M059J (cell line): ENCODE measurements at places on chromosomes 16 and 17. TPM values are rescaled to one million over a fixed set of nuclear protein-coding genes. Genes with fewer than 3 reads are reported as not detected.

- peak; percentile 32 for DNase-seq
Observed at GRCh38 chr17:15498107-15498506, 30.7 kb upstream of the CDRT4 start.

RUNDC3A gene
- 0.12 TPM in 1 of 2 replicates, not detected in the other for total RNA-seq

GRCh38 chr17:43907998-43908721, 824 bp upstream of the MPP2 start:
- DNase-seq: peak; percentile 40

OR1E2 gene
- total RNA-seq: not detected in 2 replicates

DNA sequence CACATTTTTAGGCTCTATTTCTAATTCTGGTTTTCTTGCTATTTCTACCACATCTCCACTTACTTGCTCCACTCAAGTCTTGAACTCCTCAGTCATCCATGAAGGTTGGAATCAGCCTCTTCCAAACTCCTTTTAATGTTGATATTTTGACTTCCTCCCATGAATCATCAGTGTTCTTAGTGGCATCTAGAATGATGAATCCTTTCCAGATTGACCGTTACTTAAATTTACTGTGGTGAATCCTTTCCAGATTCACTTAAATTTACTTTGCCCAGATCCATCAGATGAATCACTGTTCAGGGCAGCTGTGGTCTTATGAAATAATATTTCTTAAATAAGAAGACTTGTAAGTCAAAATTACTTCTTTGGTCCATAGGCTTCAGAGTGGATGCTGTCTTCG, 32.4 kb downstream of the CLTC start:
- DNase-seq: peak; percentile 78

TBC1D3B gene
- not detected in 2 replicates for total RNA-seq

- DNase-seq: no peak
Observed at GRCh38 chr16:397135-397661, at the start of gene NME4. NME4 (plus strand) TSS chr16:397199; CDS start chr16:397223, 24 bp downstream.

GFAP gene
- not detected in 2 replicates for total RNA-seq

DNA sequence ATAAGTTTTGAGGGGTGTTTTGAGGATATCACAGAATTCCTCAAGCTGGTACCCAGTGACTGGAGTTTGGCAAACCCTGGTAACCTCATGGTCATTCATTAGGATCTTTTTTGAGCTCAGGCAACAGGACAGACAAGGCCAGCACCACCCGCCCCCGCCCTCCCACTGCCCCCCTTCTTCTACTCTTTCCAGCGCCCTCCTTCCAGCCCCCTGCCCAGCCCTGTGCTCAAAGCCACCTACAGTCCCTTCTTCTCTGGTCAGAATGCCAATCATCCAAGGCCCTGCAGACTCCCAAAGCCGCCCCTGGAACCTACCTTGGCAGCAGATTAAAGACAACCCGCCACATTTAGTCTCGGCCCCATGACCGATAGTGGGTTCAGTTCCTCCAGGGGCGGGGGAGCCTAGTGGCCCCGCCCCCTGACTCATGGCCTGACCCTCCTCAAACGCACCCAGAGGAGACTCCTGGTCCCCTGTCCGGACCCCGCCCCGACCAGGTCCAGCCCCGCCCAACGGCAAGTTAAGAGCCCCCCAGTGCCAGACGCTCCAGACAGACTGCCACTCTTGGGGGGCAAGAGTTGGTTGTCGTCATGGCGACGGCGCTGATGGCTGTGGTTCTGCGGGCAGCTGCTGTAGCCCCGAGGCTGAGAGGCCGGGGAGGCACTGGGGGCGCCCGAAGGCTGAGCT, at the start of gene NAGS:
Gene NAGS, plus strand, starts transcription at position 546 of the 684 bp plus-strand sequence. Its CDS starts 42 bp downstream, at position 588.
- no peak for DNase-seq

DNA sequence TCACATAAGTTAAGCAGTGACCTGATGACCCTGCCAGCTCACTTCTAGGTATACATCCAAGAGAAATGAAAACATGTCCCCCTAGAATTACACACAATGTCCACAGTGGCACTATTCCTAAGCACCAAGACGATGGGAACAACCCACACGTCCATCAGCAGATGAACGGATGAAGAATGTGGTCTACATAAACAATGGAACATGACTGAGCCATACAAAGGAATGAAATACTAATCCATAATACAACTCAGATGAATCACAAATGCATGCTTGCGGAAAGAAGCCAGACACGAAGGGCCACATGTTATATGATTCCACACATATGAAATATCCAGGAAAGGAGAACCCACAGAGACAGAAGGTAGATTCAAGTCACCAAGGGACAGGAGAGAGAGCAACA, 17.4 kb downstream of the USP22 start:
- DNase-seq: no peak

NEURL4 gene
- total RNA-seq: 3.6 and 8.0 TPM in 2 replicates

- no peak for DNase-seq
Observed at GRCh38 chr16:77736879-77737278, 14.6 kb downstream of the NUDT7 start.

DNA sequence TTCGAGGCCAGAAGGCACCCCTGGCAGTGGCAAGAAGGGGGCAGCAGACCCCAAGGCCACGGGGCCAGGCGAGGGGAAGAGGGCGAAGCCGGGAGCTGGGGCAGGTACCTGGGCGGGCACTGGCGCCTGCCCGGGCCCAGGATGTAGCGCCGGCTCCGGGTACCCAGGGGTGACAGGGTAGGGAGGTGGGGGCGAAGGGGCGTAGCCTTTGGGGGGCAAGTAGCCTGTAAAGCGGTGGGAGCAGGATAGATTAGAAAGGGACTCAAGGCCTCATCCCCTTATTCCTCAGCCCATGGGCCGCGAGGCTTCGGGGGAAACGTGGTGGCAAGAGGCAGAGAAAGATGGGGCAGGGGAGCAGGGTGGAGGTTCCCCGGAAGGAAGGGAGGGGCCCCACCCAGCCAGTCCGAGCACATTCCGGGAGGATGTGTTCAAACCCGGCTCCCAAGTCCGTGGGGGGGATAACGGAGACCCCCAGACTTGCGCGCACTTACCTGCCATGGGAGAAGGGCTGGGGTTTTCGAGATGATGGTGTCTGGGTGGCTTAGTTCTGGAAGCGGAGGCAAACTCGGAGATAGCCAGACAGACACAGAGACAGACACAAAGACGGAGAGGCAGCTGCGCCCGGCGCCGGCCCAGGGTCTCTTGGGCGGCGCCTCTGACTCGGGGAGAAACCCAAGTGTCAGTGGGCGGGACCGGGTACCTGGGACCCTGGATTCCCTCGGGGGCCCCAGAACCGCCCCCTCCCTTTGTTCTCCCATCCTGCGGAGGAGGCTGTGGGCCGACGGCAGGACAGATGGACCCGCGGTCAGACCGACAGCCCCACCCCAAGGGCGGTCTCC, 493 bp downstream of the PLSCR3 start:
- DNase-seq: peak; percentile 31

- DNase-seq: peak; percentile 15
Observed at GRCh38 chr16:56281249-56281805, 90.0 kb downstream of the GNAO1 start.

GRCh38 chr16:65117811-65118448, 3.9 kb downstream of the CDH11 start:
- peak; percentile 81 for DNase-seq

CMTM4 gene
- total RNA-seq: 15.2 and 18.4 TPM in 2 replicates

CALCOCO2 gene
- 48.9 and 65.2 TPM in 2 replicates for total RNA-seq

PRSS21 gene
- total RNA-seq: not detected in 2 replicates

DNA sequence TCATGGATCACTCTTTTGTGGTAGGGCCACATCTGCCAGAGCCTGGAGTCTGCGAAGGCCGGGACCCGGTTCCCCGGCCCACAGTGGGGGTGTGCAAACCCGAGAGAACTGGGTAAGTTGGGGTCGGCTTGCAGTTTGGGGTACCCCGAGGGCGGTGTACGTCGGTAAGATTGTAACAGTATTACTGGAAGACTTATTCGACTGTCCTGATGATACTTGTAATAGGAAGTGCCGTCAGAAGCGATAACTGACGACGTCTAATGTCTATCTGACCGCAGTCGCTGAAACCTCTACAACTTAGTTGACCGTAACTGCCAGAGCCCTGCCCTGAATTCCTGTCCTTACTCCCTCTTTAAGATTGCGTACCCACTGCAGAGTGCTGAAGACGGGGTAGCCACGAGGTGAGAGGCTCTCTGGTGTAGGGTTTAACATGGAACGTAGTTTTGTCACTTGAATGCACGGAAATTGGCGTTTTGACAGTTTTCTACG, 24.0 kb downstream of the TRPV2 start:
- DNase-seq: no peak

PRAC1 gene
- not detected in 2 replicates for total RNA-seq

- DNase-seq: peak; percentile 88
Observed at GRCh38 chr16:83305092-83305491, 502.7 kb upstream of the HSBP1 start.

DNA sequence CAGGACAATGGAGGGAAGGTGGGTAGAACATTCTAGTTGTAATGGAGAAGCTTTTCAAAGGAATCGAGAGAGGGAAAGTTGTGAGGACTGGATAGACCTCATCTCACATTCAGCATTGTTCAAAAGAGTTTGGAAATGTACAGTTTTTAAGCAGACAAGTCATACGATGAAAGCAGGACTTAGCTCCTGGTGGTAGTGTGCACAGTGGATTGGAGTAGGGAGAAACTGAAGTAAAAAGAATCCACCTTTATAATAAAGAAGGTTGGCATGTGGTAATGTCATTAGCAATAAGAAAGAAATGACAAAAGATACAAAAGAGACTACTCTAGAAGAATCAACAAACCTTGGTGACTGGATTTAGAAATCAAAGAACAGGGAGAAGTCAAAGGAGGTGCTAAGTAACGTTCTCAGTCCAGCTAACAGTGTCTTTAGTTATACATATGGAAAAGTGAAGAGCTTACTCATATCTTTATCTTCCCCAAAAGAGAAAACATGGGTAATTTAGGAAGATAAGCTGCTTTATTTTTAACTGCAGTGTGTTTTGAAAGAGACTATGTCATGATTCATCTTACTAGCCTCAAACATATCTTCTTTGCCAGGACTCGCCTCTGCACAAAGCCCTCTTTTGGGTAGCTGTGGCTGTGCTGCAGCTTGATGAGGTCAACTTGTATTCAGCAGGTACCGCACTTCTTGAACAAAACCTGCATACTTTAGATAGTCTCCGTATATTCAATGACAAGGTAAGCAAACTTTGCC, 18.7 kb upstream of the EVI2A start:
- peak; percentile 64 for DNase-seq

DNA sequence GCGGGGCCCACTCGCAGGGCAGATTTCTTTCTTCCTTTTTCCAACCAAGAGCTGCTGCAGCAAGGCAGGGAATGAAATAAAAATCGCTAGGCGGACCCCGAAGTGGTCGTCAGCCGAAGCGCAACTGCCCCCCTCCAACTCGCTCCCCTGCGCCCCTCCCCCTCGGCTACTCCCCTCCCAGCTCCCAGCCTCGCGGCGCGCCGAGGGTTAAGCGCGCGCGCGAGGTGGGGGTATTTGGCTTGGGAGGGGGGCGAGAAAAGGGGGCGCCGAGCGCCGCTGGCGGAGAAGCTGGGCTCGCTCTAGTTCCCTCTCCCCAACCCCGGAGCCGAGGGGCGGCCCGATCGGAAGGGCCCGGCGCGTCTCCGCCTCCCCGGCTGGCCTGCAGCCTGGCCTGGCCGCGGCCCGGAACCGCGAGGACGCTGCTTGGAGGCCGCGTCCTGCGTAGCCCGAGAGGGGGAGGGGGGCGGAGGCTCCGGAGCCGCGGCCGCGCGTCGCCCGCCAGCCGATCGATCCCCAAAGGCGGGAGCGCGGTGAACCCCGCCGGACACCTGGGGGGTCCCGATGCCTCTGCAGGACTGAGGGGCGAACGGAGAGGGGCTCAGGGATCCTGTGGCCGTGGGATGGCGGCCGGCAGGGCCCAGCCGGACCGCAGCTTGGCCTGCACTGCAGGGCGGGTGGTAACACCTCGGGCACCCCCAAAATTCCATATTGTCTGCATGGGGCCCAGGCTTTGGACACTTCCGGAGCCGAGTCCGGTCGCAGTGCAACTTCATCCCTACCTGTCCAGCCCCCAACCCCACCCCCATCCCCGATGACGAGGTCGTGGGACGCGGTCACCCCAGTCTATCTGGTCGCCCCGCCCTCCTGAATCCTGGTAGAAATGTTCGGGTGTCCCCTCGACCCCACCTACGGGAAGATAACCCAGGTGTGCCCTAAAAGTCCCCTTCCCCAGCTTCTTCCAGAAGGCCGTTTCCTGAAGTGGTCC, 4.9 kb upstream of the CBX4 start:
- peak; percentile 64 for DNase-seq

OMG gene
- total RNA-seq: not detected in 2 replicates

TAC4 gene
- not detected in 2 replicates for total RNA-seq

GRCh38 chr17:58360296-58361063, 8.5 kb upstream of the SUPT4H1 start:
- no peak for DNase-seq

PROCA1 gene
- 0.84 and 1.3 TPM in 2 replicates for total RNA-seq
